T-helper 2 cell (primary cell): ENCODE measurements at places on chromosomes 7 and 10.
A peak's percentile ranks its signal among the peaks of the same experiment; 100 is the strongest.

- DNase-seq, result peak; percentile 51
Measured at GRCh38 chr7:30445770-30446169, 32.8 kb downstream of the NOD1 start.

- no peak for DNase-seq
Measured at GRCh38 chr7:134546955-134547354, 2.0 kb upstream of the AKR1B15 start.

GRCh38 chr7:150845421-150845861 is 6.9 kb upstream of the AOC1 start:
- DNase-seq, result no peak

- no peak for DNase-seq
Measured at GRCh38 chr10:50883629-50884028, 1.8 kb downstream of the A1CF start.

- no peak for DNase-seq
Measured at GRCh38 chr10:66931340-66931948, 5.6 kb downstream of the LRRTM3 start.

DNA sequence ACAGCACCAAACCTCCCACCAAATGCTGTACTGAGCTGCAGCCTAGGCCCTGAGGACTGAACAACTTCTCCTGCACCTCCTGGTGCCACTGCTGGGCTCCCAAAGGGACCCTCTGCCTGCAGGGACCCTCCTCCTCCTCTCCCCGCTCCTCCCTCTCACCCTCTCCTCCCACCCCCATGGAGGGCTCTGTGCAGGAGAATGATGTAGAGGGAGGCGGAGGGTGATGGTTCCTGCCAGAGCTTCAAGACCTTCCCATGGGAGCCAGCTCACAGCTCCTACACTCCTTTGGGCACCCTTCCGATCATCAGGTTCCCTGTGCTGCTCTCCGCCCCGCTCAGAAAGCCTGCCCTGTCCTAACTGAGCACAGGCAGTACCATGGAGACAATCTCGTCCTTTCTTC is 97.7 kb downstream of the PRKAG2 start:
- no peak for DNase-seq

GRCh38 chr7:43612599-43613589 is 30.0 kb downstream of the STK17A start:
- DNase-seq, result no peak

GRCh38 chr7:47153576-47153975 is 428.3 kb downstream of the TNS3 start:
- no peak for DNase-seq

GRCh38 chr10:78515038-78515872 is 481.6 kb downstream of the RPS24 start:
- DNase-seq, result no peak

- DNase-seq, result no peak
Measured at GRCh38 chr10:112000466-112000865, 183.1 kb downstream of the GPAM start.

- no peak for DNase-seq
Measured at GRCh38 chr7:65459438-65459837, 85.8 kb downstream of the ZNF92 start.

- DNase-seq, result no peak
Measured at GRCh38 chr10:84541289-84541637, 212.9 kb downstream of the CCSER2 start.

- no peak for DNase-seq
Measured at GRCh38 chr10:3213208-3213607, 40.6 kb upstream of the PITRM1 start.

- peak; percentile 15 for DNase-seq
Measured at GRCh38 chr10:97081621-97082235, 104.0 kb downstream of the SLIT1 start.

DNA sequence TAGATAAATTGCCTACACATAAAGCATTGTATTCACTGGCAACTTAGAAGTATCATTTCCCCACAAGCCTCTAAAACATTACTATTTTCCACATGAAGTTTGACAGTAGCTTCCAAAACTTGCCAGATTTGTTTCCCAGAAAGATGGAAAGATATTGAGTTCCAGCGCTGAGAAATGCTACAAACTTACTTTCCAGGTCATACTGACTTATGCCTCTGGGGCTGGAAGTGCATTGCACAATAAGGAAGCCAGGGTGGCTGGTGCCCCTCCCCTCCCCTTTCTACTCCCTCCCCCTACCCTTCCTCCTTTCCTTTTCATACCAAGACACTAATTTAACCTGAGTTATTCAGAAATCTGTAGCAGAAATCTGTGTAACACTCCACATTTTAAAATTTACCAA is 212.6 kb downstream of the WDR37 start:
- no peak for DNase-seq

DNA sequence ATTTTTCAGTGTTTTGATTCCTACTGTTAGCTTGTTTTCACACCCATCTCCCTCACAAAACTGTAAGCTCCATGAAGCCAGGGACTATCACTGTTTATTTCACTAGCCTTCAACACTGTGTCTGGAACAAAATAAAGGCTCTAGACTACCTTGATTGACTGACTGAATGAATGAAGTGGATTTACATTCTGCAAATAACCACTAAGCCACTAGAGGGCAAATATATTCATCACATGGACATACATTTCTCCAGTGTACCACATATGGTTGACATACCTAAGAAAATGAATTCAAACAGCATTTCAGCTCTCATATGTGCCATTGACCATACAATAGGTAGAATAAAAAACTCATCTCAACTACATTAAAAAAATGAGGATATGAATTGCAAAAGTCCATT is 185.9 kb downstream of the RAB11FIP2 start:
- no peak for DNase-seq

DNA sequence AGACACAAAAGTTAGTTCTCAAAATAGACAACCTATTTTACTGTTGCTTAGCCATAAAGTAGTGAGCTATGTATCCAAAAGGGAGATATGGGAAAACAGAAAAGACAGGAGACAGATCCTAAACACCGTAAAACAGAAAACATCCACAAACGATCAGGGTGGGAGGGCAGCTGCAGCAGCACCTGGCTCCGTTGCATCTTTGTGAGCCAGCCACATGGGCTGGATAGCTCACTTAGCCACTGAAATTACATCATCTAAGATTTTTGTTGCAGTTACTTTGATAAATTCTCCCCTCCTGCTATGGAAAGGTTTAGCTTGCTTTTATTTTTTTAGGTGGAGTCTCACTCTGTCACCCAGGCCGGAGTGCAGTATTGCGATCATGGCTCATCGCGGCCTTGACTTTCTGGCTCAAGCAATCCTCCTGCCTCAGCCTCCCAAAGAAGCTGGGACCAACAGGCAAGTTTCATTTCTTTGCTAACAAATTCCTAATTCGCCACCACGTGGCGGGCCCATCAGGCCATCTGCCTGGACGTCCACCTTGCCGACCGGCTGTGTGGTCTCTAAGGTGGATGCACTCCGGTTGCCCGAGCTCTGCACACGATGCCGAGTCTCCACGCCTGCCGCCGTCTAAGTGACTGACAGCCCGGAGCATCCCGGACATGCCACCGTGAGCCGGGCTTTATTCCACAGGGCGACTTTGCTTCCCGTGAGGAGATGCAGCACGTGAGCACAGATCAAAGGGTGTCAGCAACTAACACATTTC is 159.8 kb downstream of the DIP2C start:
- no peak for DNase-seq

DNA sequence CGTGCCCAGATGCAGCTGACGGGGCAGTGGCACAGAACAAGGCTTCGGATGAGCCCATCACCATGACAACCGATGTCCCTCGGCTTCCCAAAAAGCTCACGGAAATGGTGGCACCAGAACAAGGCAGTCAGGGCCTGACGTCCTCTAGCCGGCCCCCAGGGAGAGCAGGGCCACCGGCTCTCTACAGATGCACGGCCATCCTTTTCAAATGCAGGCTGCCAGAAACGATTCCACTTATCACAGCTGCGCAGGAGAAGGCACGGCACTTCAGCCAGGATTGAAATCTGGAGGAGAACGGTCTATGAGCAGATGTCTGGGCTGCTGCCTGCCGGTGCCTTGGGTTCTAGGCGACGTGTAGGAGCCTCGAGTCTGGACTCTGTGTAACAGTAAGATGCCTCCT is 223.8 kb downstream of the ZMYND11 start:
- no peak for DNase-seq

GRCh38 chr7:22989643-22990587 is 24.0 kb downstream of the HYCC1 start:
- DNase-seq, result no peak

DNA sequence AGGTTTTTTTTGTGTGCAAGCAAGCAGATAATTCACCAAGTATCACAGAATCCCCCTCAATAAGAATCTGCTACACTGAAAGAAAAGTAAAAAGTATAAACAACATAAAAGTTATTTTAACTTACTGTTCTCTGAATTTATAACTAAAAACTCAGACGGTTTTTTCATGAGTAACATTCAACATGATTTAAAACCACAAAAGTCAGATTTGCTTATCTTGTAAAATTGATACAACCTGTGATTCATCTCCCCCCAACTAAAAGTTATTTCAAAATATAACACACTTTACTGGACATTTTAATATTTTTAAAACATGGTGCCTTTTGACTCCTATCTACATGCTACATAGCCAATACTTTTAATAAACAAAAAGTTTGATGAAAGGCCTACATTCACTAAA is 32.8 kb downstream of the TSPAN12 start:
- no peak for DNase-seq

- no peak for DNase-seq
Measured at GRCh38 chr7:1248916-1249581, 16.4 kb downstream of the UNCX start.

DNA sequence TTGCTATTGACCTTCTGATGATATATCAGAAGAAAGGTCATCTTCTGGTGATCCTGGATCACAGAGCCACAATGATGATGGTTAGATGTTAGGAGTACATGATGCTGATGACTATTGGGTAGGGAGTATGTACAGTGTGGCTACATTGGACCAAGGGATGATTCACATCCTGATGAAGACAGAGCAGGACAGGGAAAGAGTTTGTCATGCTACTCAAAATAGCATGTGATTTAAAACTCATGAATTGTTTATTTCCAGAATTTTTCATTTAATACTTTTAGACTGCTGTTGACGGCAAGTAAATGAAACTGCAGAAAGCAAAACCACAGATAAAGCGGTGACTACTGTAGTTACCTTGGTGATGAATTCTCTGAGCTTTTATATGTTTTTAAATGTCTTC is 397.3 kb downstream of the PPP1R3A start:
- no peak for DNase-seq

GRCh38 chr7:35700333-35700732 is 5.4 kb upstream of the HERPUD2 start:
- DNase-seq, result no peak

GRCh38 chr10:126006906-126007305 is 110.5 kb downstream of the FANK1 start:
- no peak for DNase-seq

GRCh38 chr7:48414011-48414732 is 242.9 kb downstream of the ABCA13 start:
- DNase-seq, result no peak

GRCh38 chr7:126685018-126685573 is 567.6 kb downstream of the GRM8 start:
- no peak for DNase-seq

GRCh38 chr7:89813081-89813480 is 341.2 kb upstream of the STEAP1 start:
- DNase-seq, result no peak

GRCh38 chr7:124171068-124171467 is 138.2 kb upstream of the TMEM229A start:
- no peak for DNase-seq

DNA sequence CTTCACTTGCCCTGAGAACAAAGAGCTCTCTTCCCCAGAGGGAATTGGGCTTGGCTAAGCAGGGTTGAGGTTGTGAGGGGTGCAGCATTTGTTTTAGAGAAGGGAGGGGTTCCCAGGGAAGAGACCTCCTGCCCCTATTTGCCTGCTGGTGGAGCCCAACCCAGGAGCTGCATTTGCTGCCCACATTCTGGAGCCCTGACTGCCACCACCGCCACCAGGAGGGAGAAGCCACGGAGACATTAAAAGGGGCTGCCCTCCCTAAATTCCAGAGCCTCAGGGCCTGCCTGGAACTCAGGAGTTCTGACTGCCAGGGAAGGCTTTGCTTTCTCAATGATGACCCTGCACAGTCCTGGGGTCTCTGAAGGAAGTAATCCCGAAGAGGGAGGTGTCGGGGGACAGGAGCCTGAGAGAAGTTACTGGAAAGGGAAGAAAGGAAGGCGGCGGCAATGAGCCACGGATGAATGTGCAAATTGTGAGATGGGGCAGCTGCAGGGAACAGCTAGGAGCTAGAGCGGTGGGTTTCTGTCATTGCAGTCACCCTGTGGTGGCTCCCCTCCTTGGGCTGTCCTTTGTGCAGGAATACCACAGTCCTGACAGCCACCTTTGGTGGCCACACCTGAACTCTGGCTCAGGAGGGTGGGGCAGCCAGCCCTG is 51.3 kb downstream of the NEURL1 start:
- no peak for DNase-seq

- no peak for DNase-seq
Measured at GRCh38 chr10:123269017-123269552, 114.9 kb downstream of the BUB3 start.
